Fibroblast of villous mesenchyme (primary cell): ENCODE measurements at places on chromosomes 6 and 20. TPM values are rescaled to one million over a fixed set of nuclear protein-coding genes. Genes with fewer than 3 reads are reported as not detected.

Gene SLC17A2
- total RNA-seq, result not detected in 2 replicates

Gene STX11
- total RNA-seq, result 0.97 and 2.2 TPM in 2 replicates

Gene OR12D3
- total RNA-seq, result not detected in 2 replicates

Gene WFDC12
- not detected in 2 replicates for total RNA-seq

Gene SNX21
- 50.5 and 60.9 TPM in 2 replicates for total RNA-seq

Gene SLC35D3
- not detected in 2 replicates for total RNA-seq

Gene FAXC
- 0.32 and 2.2 TPM in 2 replicates for total RNA-seq

Gene PCMTD2
- total RNA-seq, result 40.3 and 54.0 TPM in 2 replicates

- DNase-seq, result no peak
These were observed 73.0 kb downstream of the FARS2 start for GRCh38 chr6:5334341-5334740.

DNA sequence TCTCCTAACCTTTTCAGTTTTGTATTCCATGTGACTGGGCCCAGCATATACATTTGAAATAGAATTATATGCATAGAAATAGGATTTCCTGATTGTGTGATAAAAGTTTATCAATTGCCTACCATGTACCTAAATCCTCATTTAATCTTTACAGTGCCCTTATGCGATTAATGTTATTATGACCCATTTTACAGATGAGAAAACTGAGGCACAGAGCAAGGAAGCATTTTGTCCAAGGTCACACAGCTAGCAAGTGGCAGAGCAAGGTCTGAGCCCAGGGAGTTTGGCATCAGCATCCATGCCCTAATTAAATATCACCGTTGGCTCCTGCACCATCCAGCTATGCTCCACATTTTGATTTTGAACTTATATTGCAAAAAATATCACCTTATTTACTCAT, 28.2 kb upstream of the PAX1 start:
- DNase-seq, result no peak

DNA sequence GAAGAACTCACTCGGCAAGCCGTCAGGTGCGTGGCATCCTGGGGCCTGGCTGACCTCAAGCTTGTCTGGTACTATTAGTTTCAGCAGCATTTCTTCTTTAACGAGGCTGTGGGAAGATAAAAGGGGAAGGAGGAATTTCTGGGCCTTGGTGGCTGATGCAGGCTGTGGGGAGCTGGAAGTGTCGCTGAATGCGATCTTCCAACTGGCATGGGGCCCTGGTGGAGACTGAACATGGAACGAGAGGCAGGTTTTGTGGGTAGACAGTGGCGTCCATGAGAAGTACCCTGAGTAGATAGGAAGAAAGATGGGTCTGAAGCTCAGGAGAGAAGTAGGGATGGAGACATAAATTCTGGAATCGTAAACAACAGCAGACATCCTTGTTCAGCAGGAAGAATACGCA, 23.9 kb downstream of the ERMARD start:
- no peak for DNase-seq

DNA sequence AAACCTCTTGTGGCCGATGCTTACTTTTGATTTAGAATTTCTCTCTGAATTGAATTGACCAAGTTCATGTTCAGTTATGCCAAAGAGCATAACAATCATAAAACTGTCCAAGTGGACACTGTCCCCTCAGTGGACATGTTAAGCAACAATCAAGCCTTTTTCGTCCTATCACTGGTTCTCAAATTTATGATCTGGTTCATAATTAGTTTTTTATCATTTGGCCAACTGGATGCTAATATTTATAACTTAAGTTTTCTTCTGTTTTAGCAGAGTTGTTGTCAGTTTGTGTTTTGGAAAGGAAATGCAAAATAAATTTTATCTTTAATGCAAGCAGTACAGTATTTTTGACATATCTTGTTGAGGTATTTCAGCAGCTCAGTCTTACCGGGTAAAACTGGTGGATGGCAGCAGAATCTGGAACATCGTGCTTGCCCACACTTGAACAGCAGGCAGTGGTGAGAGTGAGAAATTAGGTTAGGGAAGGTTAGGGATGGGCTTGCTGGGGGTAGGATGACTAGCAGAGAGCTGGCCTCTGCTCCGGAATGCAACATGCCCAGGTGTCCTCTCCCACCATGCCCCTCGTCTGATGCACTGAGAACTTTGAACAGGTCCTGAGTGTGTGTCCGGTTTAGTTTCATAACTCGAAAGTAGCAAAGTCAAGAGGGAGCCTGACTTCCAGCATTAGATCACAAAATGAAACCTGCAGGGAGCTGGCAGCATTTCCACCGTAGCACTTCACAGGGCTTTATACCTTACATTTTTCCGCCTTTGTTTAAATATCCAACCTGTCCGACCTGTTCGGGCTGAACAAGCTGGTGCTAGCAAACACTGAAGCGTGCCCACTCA, 93.1 kb downstream of the RREB1 start:
- DNase-seq, result no peak

- no peak for DNase-seq
These were observed 440.1 kb downstream of the PREX1 start for GRCh38 chr20:48387675-48388074.

- DNase-seq, result no peak
These were observed 84.7 kb upstream of the RNF24 start for GRCh38 chr20:4099905-4100675.

DNA sequence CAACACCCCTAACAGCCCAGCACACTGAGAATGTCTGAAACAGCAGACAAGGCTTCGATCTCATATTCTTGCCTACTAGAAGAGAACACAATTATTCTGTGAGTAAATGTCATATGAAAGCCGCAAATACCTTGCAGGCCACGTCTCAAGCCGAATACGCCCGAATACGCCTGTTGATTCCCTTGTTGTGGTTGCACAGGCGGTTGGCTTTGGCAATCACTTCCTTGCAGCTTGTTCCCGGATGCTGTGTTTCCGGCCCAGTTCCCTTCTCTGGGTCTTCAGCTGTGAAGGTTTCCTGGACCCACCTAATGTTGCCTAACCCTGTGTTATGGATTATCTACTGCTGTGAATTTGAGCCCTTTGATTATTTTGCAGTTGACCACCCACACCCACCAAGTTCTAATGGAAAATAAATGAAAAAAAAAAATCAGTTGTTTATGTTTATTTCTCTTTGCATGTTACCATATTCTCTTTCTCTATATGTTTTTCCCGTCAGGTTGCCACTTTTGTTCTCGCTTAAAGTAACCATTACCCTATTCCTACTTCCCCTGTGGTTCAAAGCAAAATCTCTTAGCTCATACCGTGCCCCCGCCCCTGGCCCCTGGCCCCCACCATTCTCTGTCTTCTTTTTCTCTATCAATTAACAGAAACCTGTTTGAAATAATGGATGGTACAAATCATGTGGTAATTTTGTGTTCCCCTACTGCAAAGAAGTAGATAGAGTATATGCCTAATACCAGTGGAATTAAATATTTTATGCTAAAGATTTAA, 172.4 kb downstream of the ADGB start:
- no peak for DNase-seq

- peak; percentile 64 for DNase-seq
These were observed 112.3 kb upstream of the RPS6KA2 start for GRCh38 chr6:166739117-166739975.

- DNase-seq, result peak; percentile 60
These were observed 29.6 kb downstream of the RAMACL start for GRCh38 chr6:166556863-166557322.

- no peak for DNase-seq
These were observed 43.4 kb upstream of the SUPT3H start for GRCh38 chr6:45420909-45421708.

DNA sequence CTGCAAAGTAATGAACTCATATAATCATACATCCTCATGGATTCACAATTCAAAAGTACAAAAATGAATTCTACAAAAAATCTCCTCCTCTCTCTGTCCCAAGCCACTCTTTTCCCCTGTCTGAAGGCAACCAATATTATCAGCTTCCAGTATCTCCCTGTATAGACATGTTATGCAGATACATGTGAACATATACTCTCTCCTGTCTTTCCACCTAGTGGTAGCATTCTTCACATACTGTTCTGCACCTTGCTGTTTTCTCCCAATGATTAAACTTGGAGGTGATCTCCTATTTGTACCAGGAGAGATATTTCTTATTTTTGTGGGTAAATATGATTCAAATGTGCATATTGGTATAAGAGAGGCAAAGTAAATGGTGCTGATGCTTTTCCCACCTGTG, 416.4 kb downstream of the EPM2A start:
- no peak for DNase-seq

DNA sequence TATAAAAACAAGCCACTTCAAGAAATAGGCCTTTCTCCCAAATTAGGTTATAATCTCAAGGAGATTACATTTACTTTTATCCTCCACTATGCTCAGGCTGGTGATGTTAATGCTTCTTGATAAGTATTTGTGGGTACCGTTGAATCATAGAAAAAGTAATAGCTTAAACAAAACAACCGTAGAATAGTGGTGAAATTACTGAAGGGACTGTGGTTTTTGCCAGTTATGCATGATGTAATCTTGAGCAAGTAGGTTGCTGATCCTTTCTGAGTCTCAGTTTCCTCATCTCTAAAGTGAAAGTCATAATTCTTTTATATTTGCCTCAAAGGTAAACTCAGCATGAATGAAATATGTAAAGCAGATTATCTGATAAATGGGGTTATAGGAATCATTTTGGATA, 187.3 kb upstream of the JAG1 start:
- DNase-seq, result peak; percentile 62
